ENCODE measurements at places on chromosomes 6 and 20.

DNA sequence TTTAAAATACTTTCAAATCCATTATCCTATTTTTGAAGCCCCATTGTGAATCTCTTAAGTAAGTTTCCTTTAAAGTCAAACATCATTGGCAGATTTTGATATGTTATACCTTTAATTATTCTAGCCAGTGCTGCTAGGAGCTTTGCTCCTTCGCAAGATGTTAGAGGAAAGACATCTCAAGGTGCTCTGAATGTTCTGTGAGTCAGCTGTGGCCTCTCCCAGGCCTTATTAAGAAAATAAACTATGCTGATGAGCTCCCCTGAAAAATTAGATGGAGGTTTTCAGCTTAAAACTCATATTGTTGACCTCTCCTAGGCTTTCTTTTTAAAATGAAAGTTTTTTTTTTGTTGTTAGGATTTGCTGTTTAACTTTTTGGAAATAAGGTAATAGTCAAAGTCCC is 57.3 kb downstream of the TRAF3IP2 start:
- DNase-seq = no peak

- DNase-seq = no peak
These were observed 130.9 kb downstream of the FOXA2 start for GRCh38 chr20:22453244-22454080.

- DNase-seq = no peak
These were observed 102.6 kb downstream of the KIF13A start for GRCh38 chr6:17884498-17885478.

- no peak for DNase-seq
These were observed 58.2 kb downstream of the PIGU start for GRCh38 chr20:34618676-34619075.

DNA sequence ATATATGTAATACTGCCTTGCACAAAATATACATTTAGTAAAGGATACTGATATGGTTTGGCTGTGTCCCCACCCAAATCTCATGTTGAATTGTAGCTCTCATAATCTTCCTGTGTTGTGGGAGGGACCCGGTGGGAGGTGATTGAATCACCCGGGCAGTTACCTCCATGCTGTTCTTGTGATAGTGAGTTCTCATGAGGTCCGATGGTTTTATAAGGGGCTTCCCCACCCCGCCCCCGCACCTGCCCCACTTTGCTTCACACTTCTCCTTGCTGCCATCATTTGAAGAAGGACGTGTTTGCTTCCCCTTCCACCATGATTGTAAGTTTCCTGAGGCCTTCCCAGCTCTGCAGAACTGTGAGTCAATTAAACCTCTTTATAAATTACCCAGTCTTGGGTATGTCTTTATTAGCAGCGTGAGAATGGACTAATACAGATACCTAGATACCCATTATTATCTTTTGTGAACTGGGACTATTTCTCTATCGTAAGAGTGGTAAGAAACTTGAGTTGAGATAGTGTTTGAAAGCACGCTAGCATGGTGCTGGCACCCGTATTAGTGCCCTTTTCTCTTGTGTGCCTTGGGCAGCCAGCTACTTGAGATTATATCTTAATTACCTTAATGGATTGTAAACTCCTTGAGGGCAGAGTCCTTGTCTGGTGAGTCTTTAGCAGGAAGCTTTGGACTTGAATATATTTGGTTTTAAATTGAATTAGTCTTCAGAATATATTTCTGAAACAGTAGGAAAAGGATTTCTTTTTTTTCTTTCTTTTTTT is 25.6 kb downstream of the TOP1 start:
- DNase-seq = no peak

DNA sequence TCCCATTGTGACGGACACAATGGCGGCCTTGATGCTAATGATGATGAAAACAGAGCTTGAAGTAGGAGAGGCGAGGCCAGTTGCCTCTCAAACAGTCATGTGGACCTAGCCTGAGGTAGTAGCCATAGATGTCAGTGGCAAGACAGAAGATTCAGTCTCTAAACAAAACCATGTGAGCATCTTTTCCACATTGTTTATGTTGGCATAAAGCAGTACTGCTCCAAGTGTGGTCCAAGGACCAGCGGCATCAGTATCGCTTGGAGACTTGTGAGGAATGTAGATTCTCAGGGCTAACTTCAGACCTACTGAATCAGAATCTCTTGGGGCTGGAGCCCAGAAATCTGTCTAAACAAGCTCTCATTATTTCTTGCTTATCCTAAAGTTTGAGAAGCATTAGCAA is 312.8 kb upstream of the JAG1 start:
- DNase-seq = no peak

GRCh38 chr6:159633196-159633595 is 59.8 kb downstream of the SOD2 start:
- no peak for DNase-seq

- DNase-seq = no peak
These were observed 55.4 kb upstream of the MOXD1 start for GRCh38 chr6:132456700-132457143.

DNA sequence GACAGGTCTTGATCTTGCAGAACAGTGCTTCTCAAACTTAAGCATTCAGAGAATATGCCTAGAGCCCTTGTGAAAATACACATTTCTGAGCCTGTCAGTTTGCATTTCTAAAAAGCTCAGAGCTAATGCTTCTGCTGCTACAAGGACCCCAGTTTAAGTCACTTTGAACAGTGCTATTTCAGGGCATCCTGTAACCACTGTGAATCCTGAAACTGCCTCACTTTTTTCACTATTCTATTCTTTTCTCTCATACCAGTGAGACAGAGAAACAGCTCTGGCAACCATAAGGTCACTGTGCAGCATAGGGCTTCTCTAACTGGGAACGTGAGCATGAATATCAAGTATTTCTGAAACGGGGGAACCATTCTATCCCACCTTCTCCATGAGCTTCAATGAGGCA is 51.2 kb downstream of the LGSN start:
- DNase-seq = no peak

GRCh38 chr6:26311012-26311384 is 54.0 kb upstream of the BTN3A2 start:
- DNase-seq = no peak

DNA sequence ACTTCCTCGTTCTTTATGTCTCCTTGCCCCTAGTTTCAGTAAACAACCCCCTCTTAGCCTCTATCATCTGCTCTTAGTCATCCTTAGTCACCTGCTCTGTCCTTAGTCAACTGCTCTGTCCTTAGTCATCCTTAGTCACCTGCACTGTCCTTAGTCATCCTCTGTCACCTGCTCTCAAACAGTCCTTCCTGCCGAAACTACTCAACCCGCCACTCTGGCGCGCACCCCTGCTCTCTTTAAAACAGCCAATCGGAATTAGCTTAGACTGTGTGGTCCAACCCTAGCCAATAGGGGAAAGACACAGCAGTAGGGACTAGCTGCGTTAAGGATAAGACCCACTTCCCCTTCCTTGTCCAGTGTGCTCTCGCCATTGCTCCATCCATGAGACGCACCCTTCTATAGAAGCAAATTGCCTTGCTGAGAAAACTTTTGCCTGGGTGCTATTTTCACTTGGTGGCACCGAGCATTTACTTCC is 73.9 kb downstream of the BACH2 start:
- no peak for DNase-seq

GRCh38 chr6:96787846-96788580 is 49.3 kb downstream of the GPR63 start:
- DNase-seq = no peak

- no peak for DNase-seq
These were observed 83.9 kb downstream of the ZDHHC14 start for GRCh38 chr6:157464653-157465535.

- DNase-seq = no peak
These were observed 39.7 kb downstream of the BTBD9 start for GRCh38 chr6:38599966-38600550.

GRCh38 chr6:46032110-46032998 is 16.7 kb upstream of the CLIC5 start:
- no peak for DNase-seq

GRCh38 chr20:62760471-62760855 is 35.8 kb upstream of the MRGBP start:
- DNase-seq = no peak

- DNase-seq = no peak
These were observed 272.1 kb upstream of the TAB2 start for GRCh38 chr6:149045404-149045803.

- DNase-seq = no peak
These were observed 94.6 kb upstream of the UST start for GRCh38 chr6:148652205-148652604.

DNA sequence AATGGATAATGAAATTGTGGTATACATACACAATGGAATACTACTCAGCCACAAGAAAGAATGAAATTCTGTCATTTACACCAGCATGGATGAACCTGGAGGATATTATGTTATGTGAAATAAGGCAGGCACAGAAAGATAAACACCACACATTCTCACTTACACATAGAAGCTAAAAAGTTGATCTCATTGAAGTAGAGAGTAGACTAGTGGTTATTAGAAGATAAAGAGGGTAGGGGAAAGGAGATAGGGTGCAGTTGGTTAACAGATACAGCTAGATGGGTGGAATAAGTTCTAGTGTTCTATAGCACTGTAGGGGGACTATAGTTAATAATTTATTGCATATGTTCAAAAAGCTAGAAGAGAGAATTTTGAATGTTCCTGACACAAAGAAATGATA is 25.5 kb upstream of the LTV1 start:
- no peak for DNase-seq

DNA sequence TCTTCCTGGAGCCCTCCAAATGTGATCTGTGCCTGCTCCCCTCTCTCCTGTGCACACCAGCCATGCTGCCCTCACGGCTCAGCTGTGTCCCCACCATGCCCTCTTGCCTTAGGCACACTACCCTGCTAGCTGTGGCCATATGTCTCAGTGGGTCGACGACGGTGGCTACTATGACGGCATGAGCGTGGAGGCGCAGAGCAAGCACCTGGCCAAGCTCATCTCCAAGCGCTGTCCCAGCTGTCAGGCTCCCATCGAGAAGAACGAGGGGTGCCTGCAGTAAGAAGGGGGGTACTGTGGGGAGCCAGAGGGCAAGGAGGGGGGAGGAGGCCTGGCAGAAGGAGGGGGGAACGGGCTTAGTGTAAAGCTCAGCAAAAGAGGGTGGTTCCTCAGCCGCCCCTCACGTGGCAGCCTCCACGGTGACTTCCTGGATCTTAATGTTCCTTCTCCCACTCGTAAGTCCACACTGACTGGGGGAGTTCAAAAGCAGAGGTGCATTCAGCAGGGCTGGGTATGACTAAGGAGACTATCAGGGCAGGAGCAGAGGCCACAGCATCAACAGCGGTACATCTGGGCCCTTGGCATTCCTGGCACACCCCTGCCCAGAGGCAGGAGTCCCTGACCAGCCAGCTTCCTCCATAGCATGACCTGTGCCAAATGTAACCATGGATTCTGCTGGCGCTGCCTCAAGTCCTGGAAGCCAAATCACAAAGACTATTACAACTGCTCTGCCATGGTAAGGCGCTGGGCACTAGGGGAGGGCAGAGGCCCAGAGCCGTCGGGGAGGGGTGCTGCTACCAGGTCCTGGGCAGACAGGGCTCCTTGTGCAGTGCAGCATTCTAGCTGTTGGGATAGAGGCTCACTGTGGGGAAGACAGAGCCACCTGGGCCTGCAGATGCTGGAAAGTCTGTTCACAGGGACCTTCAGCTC is 8.0 kb downstream of the DNPH1 start:
- DNase-seq = no peak

DNA sequence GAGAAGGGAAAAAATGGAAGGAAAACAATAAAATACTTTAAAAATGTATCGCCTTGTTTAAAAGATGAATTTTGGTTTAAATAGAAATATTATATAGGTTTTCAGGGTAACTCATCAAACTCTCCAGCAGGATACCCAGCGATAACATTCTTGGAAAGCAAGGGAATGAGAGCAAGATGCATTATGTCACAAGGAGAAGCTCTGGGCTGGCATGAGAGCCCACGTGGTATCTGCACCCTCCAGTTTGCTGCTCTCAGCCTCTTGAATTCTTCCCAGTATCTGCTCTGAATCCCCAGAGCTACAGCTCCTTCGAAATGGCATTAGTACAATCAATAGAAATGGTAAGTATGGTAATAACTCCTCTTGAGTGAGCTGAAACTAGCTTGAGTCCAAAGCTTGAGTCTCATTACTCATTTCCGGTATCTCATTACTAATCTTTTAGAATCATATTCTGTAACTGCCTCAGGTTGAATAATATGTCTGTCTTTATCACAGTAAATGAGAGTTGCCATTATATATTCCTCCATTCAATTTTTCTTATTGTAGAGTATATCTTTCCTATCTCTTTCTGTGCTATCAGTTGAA is 4.9 kb upstream of the TMEM242 start:
- DNase-seq = no peak

GRCh38 chr20:41078329-41078728 is 49.7 kb downstream of the TOP1 start:
- DNase-seq = no peak

GRCh38 chr6:292506-293192 is 362 bp downstream of the DUSP22 start:
- DNase-seq = no peak

- no peak for DNase-seq
These were observed 73.4 kb upstream of the SIM1 start for GRCh38 chr6:100538086-100538485.

GRCh38 chr20:24863356-24863755 is 85.7 kb upstream of the CST7 start:
- no peak for DNase-seq

DNA sequence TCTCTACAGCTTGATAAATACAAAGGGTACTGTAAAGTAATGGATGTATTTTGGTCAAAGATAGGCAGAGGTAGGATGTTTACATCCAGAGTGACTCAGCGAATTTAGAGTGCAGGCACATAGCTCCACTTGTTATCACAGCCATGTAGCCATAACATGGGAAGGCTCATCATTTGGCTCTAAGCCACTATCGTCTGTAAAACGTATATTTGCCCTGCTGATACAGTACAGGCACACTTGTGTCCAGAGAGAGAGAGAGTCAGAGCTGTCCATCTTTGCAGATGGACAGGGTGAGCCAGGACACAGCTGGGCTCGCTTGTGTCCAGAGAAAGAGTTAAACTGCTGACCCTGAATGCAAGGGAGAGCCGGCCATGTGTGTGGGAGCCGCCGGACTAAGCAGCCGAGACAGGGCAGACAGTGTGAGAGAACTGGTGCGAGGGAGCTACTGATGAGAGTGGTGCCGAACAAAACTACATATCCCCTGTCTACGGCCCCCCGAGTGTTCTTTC is 619.0 kb downstream of the DOK5 start:
- DNase-seq = no peak

- no peak for DNase-seq
These were observed 3.5 kb downstream of the MCM9 start for GRCh38 chr6:118931436-118931835.

- DNase-seq = no peak
These were observed 13.9 kb downstream of the TNFAIP3 start for GRCh38 chr6:137880746-137881521.

GRCh38 chr6:33694977-33695376 is 16.5 kb downstream of the UQCC2 start:
- no peak for DNase-seq

GRCh38 chr6:25452031-25452430 is 172.9 kb downstream of the CARMIL1 start:
- no peak for DNase-seq

GRCh38 chr20:1418350-1418749 is 25.5 kb upstream of the FKBP1A start:
- peak; percentile 24 for DNase-seq

- DNase-seq = no peak
These were observed 65.0 kb downstream of the NCOA7 start for GRCh38 chr6:125855783-125856182.

- DNase-seq = no peak
These were observed 13.9 kb upstream of the ADGRF5 start for GRCh38 chr6:46935687-46936086.

GRCh38 chr6:163336961-163337360 is 77.6 kb upstream of the QKI start:
- DNase-seq = no peak

- DNase-seq = no peak
These were observed 147.7 kb downstream of the PRL start for GRCh38 chr6:22149096-22149495.

All from T1000 (cell line).